ENCODE measurements at places on chromosomes 1 and 21.

DNA sequence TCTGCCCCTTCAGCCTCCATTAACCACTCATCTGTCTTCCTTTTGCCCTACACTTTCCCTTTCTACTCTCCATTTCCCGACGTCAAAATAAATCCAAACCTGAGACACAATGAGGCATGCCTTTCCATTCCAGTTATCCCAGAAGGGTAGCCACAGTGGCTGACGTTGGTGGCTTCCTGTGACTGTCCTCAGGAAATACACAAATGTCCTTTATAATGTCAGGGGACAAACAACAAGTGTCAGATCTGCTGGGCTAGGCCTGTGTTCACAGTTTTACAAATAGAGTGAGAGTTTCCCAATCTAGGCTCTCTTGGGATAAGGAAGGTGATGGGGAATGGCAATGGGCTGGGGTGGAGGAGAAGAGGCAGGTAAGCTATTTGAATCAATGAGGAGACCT lies 135.3 kb downstream of the BRINP2 start:
- DNase-seq: no peak

DNA sequence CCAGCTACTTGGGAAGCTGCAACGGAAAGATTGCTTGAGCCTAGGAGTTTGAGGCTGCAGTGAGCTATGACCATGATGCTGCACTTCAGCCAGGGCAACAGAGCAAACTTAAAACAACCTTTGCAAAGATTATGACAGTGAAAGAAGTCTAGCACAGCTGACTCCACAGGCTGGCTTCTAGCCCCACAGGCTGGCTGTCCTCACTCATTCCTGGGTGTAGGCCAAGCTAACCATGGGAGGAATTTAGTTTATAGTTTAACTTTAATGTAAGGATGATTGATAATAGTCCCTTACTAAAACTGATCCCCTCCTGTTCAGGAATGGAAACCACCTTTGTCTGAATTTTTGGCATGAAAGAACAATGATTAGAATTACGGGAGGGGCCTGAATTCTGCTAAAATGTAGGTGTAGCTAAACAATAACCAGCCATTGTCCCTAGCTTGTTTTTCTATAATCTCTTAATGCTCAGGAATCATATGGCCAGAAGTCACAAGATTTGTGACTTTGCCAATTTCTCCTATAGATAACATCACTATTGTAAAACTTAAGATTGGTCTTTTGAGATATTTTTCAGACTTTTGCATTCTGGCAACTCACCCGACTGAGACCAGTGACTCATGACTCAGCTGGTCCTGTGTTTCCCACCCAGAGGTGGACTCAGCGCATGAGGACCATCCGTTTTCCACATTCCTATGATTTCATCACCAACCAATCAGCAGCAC lies 28.1 kb upstream of the SGIP1 start:
- DNase-seq: no peak

DNA sequence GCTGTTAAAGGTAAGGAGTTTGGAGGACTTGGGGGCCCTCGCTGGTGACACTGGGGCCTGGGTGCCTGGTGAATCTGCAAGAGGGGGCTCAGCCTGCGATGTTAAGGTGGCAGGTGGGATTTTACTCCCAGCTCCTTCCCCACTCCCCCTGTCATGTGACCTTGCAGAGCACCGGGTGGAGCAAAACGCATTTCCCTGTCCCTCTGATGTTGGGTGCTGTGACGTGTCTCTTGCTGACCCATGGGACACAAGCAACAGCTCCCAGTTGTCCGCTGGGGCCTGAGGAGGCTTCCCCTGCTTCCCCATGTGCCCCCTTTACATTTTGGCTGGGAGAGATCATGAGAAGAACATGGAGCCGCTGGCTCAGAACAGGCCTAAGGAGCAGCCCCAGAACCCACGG lies 319.0 kb downstream of the MATN1 start:
- DNase-seq: no peak

DNA sequence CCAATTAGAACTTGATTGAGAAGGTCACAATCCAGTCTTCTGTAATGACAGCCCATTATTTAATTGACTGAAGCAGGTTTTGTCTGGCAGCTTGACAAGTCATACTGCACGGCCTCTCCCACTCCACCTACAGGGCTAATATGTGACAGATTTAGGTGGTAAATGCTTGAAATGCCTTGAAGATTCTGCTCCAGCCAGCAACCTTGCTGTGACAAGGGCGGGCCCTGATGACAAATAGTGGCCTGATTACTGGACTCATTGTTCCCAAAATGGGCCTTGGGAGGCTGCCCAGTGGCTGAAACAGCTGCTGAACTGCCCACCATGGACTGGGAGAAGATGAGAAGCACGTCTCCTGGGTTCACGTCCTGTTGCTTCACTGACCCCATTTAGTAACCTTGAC lies 30.0 kb upstream of the CRNN start:
- DNase-seq: no peak

DNA sequence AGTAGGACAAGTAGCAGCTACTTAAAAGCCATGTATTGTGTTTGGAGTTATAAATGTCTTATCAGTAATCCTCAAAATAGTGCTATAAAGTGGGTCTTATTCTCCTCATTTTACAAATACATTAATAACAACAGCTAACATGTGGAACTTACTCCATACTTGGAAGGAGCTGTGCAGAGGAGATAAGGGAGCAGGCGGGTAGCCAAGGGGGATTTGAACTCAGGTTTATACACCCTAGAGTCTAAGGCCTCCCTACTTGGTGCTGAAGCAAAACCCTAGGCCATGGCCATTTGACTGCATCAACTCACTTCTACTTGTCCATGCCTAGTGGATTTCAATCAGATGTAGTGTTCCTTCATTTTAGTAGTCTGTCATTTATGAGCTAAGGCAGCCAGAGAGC lies 72.1 kb downstream of the LMO4 start:
- DNase-seq: no peak

- DNase-seq: no peak
Observed at GRCh38 chr1:47662068-47662467, 224.2 kb downstream of the FOXD2 start.

GRCh38 chr1:108893141-108893530 lies 16.4 kb downstream of the GPSM2 start:
- no peak for DNase-seq

- no peak for DNase-seq
Observed at GRCh38 chr1:1756661-1757421, 21.4 kb downstream of the NADK start.

DNA sequence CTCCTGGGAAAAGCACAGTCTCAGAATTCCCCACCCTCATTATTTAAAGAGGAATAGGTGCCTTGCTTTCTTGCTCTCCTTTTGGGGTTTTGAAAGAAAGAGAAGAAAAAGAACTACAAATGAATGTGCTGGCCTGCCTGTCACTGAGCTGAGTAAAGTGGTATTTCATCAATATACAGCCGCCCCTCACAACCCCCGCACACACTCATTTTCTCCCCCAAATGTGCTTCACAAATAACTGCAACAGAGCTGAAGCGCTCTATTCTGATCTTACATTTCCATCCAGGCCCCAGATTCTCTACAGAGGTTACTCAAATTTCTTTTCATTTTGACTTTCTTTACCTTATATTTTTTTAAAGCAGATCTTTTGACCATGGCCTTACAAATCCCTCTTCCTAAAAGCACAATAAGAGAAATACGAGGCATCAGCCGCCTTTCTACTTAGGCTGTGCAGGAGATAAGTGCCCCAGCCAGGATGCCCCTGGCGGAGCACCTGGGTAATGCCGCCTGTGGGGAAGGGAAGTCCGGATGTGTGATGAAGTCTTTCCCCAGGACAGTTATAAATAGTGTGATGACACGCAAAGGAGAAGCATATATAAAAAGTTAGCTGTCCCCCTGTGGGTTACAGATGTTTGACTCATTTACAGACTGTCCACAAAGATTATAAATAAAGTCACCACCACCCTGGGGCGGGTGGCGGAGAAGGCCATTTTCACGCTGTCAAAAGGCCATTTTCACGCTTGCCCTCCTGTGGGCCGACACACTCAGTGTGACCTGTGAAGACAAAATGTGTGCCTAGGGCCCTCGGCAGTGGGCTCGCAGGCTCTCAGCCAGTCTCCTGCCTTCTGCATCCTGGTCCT lies 6.5 kb downstream of the KCNN3 start:
- DNase-seq: peak; percentile 11

DNA sequence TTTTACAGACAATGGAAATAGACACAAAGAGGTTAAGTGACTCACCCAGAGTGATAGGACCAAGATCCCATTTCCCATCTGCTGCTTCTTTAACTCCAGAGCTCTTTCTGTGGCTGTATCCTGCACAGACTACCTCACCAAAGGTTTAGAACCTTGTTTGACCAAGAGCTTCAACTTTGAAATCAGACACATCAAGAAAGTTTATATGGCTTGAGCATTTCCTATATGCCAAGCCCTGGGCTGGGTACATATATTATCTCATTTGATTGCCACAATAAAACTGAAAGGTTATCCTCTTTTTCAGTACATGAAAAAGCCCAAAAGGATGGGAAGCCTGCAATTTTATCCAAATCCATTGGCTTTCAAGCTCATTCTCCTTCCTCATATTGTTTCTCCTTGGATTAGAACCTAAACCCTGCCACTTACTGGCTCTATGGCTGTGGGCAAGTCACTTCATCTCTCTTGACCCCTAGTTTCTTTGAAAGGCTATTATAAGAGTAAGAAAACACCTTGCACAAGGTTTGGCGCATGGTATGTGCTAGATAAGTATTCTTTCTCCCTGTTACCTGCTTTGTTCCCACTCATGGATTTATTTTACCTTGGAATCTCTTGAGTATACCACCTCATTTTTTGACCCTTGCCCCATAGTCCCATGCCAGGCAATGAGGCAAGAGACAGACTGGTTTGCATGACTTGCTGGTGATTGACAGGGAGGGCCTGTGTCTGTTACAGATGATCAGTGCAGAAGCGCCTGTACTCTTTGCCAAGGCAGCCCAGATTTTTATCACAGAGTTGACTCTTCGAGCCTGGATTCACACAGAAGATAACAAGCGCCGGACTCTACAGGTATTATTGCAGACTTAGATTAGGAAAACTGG lies 34.5 kb upstream of the KCNQ4 start:
- DNase-seq: no peak

DNA sequence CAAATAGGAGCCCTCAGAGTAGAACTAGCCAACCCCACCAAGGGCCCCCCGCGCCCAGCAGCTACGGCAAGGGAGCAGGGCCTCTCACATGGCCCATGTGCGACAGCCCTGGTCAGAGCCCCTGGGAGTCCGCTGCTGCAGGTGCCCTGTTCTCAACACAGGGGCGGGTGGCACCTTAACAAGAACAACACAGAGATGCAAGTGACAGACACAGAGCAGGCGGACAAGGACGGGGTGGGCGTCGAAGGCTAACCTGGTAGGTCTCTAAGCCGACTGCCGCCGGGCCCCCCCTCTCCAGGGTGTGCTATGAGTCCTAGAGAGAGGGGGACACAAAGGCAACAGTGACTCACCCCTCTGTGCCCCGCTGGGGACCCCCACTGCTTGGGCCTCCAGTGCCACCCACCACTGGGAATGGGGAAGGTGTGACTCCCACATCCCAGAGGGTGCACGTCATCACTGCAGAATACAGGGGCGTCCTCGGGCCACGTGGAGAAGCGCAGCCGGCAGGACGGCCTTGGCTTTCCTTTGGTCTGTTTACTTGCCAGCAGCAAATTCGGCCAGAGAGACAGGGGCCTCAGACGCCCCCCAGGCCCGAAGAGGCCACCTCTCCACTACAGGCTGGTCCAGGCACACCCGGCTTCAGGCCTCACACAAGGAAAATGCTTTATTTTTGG lies 44.8 kb downstream of the PRDM15 start:
- DNase-seq: no peak

- no peak for DNase-seq
Observed at GRCh38 chr1:20058531-20058930, 11.5 kb upstream of the PLA2G5 start.

GRCh38 chr1:245209658-245210435 lies 55.1 kb downstream of the KIF26B start:
- DNase-seq: no peak

DNA sequence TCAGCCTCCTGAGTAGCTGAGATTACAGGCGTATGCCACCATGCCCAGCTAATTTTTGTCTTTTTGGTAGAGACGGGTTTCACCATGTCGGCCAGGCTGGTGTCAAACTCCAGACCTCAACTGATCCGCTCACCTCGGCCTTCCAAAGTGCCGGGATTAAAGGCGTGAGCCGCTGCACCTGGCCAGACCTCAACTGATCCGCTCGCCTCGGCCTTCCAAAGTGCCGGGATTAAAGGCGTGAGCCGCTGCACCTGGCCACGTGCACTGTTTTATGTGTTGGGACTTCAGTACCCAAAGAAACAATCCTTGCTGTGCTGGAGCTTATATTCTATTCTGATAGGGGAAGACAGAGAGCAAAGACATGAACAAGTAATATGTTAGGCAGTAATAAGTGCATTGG lies 10.1 kb downstream of the TRAF5 start:
- DNase-seq: no peak

- DNase-seq: no peak
Observed at GRCh38 chr1:62912028-62912638, 128.2 kb downstream of the ATG4C start.

GRCh38 chr21:26843933-26844257 lies 1.3 kb downstream of the ADAMTS1 start:
- DNase-seq: no peak

GRCh38 chr21:17976139-17976538 lies 157.0 kb upstream of the C21orf91 start:
- DNase-seq: no peak

DNA sequence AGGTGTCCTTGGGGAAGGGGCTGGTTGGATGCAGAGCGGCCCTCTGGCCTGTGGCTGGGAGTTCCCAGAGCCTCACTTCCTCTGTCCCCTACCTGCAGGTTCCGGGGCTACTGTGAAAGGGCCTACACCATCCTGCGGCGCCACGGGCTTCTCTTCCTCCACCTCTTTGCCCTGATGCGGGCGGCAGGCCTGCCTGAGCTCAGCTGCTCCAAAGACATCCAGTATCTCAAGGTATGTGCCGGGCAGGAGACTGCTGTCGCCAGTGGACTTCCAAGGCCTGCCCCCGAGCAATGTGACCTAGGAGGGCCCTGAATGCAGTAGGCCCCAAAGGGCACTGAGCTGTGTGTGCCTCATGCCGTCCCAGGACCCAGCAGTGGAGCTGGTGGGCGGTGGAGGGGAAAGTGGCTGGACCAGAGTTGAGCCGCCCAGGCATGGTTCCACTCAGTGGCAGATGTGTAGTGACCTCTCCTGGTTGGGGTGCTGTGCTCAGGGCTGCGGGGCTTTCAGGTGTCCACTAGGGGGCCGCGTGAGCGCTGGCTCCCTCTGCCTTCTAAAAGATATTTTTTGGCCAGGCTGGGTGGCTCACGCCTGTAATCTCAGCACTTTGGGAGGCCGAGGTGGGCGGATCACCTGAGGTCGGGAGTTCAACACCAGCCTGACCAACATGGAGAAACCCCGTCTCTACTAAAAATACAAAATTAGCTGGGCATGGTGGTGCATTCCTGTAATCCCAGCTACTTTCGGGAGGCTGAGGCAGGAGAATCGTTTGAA lies 73.4 kb downstream of the PIK3CD start:
- DNase-seq: peak; percentile 78

GRCh38 chr1:9397997-9398526 lies 105.4 kb downstream of the SPSB1 start:
- DNase-seq: no peak

- DNase-seq: no peak
Observed at GRCh38 chr1:22114083-22115012, 28.5 kb downstream of the WNT4 start.

All from CD8-positive, alpha-beta memory T cell (primary cell).